ENCODE measurements at places on chromosomes 3 and 15. TPM values are rescaled to one million over a fixed set of nuclear protein-coding genes. Genes with fewer than 3 reads are reported as not detected.

DNA sequence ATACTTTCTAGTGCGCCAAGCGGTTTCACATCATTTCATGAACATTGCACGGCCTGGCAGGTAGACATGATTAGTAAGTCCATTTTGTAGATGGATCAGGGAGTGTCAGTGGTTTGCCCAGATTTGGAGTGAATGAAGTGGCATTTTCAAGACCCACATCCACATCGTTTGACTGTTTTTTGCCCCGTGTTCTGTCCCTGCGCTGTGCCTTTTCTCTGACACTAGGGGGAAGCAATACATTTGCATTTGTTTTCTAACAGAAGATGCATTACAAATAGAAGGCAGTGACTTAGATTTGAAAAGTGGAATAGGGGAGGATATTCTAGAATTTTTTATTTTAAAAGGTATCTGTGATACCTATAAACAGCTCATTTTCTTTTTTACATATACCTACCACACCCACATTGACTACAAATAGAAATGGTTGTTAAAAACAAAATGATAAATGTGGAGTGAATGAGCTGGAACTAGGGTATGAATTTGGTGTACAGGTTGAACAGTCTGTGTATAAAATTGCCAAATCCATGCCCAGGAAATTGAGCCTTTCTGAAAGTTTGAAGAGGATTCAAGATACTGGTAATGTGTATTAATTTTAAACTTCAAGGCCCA is 98.0 kb downstream of the USP13 start:
- no peak for ATAC-seq

- ATAC-seq, result no peak
These were observed 61.8 kb downstream of the MBNL1 start for GRCh38 chr3:152330559-152330958.

- ATAC-seq, result no peak
These were observed 91.6 kb upstream of the RGMA start for GRCh38 chr15:93180656-93181055.

DNA sequence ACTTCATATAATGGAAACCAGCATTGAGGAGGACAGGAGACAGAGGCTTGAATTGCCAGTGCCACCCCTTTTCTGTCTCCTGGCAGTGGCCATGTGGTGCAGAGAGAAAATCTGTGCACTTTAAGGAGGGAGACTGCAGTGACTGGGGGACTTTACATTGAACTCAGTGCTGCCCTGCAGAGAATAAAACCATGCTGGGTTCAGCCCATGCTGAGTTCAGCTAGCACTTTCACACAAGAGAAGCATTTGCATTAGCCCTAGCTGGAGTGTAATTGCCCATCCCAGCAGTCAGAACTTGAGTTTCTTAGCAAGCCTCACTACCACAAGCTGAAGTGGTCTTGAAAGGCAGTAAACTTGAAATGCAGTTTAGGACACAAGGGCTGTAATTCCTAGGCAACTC is 677.5 kb downstream of the ZPLD1 start:
- ATAC-seq, result no peak

- no peak for ATAC-seq
These were observed 219.7 kb downstream of the SLCO3A1 start for GRCh38 chr15:92073044-92073785.

GRCh38 chr3:193593668-193594030 is 641 bp downstream of the OPA1 start:
- ATAC-seq, result peak; percentile 6

- no peak for ATAC-seq
These were observed 46.5 kb upstream of the PDE8A start for GRCh38 chr15:84934942-84935729.

DNA sequence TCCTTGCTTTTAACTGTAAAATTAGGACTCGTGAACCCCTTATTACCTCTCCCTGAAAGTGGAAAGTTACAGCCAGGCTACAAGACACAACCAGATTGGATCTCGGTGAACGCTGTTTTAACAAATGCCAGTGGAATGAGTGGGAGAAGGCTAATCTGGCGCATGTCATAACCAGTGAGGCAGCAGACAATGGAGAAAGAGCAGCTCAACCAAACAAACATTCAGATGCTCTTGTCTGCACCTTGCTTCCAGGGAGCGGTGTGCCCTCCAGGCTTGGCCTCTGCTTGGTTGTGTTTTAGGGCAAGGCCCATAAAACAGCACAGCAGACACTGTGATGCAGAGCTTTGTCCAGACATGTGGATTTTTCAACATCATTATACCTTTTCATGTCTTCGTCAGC is 45.9 kb upstream of the ATP1B3 start:
- ATAC-seq, result peak; percentile 93

GRCh38 chr3:80553211-80553610 is 785.4 kb upstream of the ROBO1 start:
- no peak for ATAC-seq

DNA sequence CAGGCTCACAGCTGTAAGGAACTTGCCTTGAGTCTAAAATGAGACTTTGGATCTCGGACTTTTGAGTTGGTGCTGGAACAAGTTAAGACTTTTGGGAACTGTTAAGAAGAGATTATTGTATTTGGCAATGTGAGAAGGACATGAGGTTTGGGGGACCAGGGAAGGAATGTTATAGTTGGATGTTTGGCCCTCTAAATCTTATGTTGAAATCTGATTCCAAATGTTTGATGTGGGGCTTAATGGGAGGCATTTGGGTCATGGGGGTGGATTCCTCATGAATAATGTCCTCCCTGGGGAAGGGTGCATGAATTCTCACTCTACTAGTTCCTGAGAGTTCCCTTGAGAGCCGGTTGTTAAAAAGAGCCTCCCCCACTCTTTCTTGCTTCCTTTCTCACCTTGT is 18.5 kb upstream of the CHCHD6 start:
- ATAC-seq, result no peak

Gene PP2D1
- total RNA-seq, result not detected

Gene TNNC1
- total RNA-seq, result 0.88 TPM

Gene TMEM45A
- total RNA-seq, result 13.6 TPM
